T-helper 17 cell (primary cell): ENCODE measurements at places on chromosomes 5 and 9.

DNA sequence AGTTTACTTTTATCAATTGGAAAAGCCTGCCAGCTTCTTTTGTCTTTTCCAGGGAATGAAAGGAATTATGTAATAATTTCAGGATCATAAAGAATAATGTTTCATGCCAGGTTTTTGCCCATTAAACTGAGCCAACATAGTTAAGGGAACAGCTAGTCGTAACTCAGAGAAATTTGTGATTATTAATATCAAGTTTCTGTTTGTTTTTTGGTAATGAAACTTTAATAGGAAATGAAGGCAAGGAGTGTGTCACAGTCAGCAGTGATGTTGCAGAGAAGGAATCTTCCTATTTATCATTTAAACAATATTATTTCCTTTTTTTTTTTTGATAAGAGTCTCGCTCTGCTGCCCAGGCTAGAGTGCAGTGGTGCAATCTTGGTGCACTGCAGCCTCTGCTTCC lies 10.7 kb downstream of the NFIL3 start:
- no peak overlapping the region for H3K27ac ChIP-seq
- peaks cover 19% of the 10 kb centered on the region for H3K27me3 ChIP-seq
- DNase-seq = no peak
- peaks cover 9% of the 10 kb centered on the region for H3K4me1 ChIP-seq

GRCh38 chr5:152142840-152143469 lies 218.3 kb upstream of the GLRA1 start:
- H3K36me3 ChIP-seq = no peaks in the 10 kb centered on the region
- H3K27ac ChIP-seq = no peak overlapping the region
- peak; percentile 62 for DNase-seq
- no peak overlapping the region for H3K4me3 ChIP-seq
- H3K4me1 ChIP-seq = peaks cover 6% of the 10 kb centered on the region
- H3K27me3 ChIP-seq = peaks cover 10% of the 10 kb centered on the region

GRCh38 chr9:131297903-131298302 lies 8.4 kb downstream of the PLPP7 start:
- H3K27ac ChIP-seq = no peak overlapping the region
- H3K4me3 ChIP-seq = no peak overlapping the region
- no peak for DNase-seq
- no peaks in the 10 kb centered on the region for H3K4me1 ChIP-seq
- no peaks in the 10 kb centered on the region for H3K27me3 ChIP-seq
- H3K36me3 ChIP-seq = no peaks in the 10 kb centered on the region

DNA sequence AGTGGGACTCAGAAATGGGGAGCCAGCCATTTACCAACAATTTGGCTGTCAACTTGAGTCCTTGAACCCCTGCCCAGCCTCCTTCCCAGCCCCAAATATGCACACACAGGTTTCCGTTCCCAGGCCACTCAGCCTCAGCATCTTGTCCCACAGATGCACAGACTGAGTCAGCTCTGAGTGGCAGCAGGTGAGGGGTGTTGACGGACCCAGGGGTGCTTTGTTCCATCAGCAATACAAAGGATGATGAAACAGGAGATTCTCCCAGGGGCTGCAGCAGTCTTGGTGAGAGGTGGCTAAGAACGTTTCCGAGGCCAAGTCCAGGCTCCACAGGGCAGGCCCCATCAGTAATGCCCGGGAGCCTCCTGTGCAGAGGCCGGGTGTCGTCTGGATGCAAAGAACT lies 4.9 kb upstream of the OLFM1 start:
- no peak for DNase-seq
- peaks cover 6% of the 10 kb centered on the region for H3K36me3 ChIP-seq
- peaks cover 58% of the 10 kb centered on the region for H3K27me3 ChIP-seq
- no peak overlapping the region for H3K27ac ChIP-seq

DNA sequence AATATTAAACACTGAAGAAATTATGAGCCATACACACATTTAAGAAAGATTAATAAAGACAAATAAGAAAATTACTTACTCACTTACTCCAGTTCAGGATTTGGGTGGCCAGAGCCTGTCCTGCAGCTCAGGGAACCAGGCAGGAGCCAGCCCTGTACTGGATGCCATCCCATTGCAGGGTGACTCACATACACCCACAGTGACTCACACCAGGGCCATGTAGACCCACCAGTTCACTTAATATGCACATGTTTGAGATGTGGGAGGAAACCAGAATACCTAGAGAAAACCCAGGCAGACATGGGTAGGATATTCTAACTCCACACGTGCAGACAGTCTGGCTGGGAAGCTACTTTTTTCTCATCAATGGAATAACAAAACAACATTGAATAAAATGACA lies 49.6 kb upstream of the ADRB2 start:
- H3K36me3 ChIP-seq = no peaks in the 10 kb centered on the region
- peaks cover 48% of the 10 kb centered on the region for H3K27me3 ChIP-seq

DNA sequence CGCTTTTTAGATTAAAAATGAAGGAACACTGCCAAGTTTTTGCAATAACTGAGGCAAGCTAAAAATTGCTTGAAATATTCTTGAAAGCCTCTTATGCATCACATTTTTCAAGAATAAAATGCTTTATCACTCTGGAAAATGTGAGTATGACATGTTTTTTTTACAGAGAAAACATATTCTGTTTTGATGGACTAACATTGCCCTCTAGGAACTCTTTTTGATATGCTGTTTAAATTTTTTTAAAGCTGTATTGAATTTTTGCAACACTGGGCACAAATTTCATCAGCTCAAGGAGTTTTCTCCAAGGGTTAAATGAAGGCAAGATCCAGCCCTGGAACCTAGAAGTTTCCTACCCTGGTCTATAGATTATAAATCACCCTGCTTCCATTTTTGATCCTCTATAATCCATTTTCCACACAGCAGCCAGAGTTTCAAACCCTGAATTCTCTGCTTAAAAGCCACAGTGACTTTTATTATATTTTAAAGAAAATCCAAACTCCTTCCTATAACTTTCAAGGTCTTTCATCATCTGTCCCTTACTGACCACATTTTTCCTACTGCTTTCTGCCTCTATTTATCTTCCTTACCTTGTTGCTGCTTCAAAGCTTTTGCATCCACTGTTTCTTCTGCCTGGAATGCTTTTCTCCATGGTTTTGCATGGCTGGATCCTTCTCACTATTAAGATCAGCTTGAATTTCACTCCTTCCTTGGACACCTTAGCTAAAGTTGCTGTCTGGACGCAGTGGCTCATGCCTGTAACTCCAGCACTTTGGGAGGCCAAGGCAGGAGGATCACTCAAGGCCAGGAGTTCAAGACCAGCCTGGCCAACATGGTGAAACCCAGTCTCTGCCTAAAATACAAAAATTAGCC lies 60.9 kb downstream of the IL31RA start:
- no peaks in the 10 kb centered on the region for H3K4me1 ChIP-seq
- peaks cover 7% of the 10 kb centered on the region for H3K27me3 ChIP-seq
- no peak overlapping the region for H3K27ac ChIP-seq
- H3K36me3 ChIP-seq = no peaks in the 10 kb centered on the region

- H3K27ac ChIP-seq = no peak overlapping the region
- H3K4me3 ChIP-seq = no peak overlapping the region
- H3K27me3 ChIP-seq = no peaks in the 10 kb centered on the region
- no peak for DNase-seq
Observed at GRCh38 chr5:13704396-13704795, 240.1 kb downstream of the DNAH5 start.

GRCh38 chr5:148858547-148858946 lies 32.1 kb downstream of the ADRB2 start:
- no peak for DNase-seq
- H3K27me3 ChIP-seq = peaks cover 10% of the 10 kb centered on the region
- H3K36me3 ChIP-seq = no peaks in the 10 kb centered on the region
- H3K4me1 ChIP-seq = peaks cover 19% of the 10 kb centered on the region
- H3K4me3 ChIP-seq = no peak overlapping the region

GRCh38 chr5:82105457-82105856 lies 133.6 kb downstream of the ATG10 start:
- peaks cover 2% of the 10 kb centered on the region for H3K36me3 ChIP-seq
- no peaks in the 10 kb centered on the region for H3K27me3 ChIP-seq
- H3K4me1 ChIP-seq = peaks cover 3% of the 10 kb centered on the region
- DNase-seq = no peak

- peaks cover 12% of the 10 kb centered on the region for H3K27me3 ChIP-seq
- H3K27ac ChIP-seq = no peak overlapping the region
- DNase-seq = no peak
- no peaks in the 10 kb centered on the region for H3K36me3 ChIP-seq
Observed at GRCh38 chr5:158586054-158586453, 513.7 kb downstream of the EBF1 start.

DNA sequence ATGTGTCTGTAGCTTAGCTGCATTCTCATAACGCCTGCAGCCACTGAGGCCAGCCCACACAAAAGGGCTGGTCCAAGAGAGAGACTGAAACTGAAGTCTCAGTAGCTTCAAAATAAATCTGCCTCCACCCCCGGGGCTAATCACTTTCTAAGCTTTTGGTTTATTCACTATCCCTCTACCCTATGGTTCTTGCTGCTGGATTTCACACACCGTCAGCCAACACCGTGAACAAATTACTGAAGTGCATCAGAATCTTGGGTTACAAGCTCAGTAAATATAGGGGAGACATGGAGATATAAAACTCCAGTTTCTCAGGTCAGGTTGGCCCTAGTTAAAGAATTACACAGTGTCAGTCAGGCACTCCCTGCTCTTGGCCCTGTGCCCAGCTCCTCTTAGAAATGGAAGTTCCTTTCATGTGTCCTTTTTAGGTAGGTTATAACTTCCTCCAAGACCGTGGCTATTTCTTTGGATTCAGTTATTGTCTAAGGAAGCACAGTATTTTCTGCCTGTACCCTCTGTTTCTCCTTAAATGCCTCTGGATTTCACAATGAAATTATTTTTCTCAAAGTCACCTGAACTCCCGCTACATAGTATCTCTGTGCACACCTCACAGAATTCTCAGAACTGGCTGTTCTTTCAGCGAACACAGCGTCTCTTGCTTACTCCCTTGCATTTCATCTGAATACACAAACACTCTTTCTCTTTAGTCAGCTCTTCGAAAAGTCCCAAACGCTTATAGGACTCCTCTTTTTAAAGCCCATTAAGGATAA lies 112.5 kb downstream of the FAM174A start:
- DNase-seq = no peak
- peak overlapping the region; percentile 76 for H3K4me3 ChIP-seq
- no peaks in the 10 kb centered on the region for H3K27me3 ChIP-seq
- H3K27ac ChIP-seq = peak overlapping the region; percentile 80
- no peaks in the 10 kb centered on the region for H3K36me3 ChIP-seq
- H3K4me1 ChIP-seq = peaks cover 6% of the 10 kb centered on the region

GRCh38 chr9:89550346-89550927 lies 52.5 kb upstream of the SEMA4D start:
- peaks cover 9% of the 10 kb centered on the region for H3K4me1 ChIP-seq
- H3K4me3 ChIP-seq = no peak overlapping the region
- no peak overlapping the region for H3K27ac ChIP-seq
- H3K27me3 ChIP-seq = peaks cover 7% of the 10 kb centered on the region
- no peak for DNase-seq
- H3K36me3 ChIP-seq = no peaks in the 10 kb centered on the region

DNA sequence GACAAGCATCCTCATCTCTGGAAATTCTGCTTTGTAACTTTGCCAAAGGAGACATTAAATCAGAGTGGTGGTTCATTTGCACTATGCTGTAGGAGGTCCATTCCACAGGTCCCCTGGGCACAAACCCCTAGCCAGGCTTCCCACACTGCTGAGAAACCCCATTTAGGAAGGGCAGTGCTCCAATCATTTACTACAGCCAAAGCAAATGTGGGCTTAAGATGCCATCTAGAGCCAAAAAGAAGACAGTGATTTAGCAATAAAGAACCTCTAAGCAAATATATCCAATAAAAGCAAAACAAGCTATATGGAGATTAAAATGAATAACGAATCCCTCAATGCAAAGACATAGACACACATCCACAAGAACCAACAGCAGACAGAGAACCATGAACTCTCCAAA lies 129.0 kb upstream of the ALDH1B1 start:
- H3K27ac ChIP-seq = no peak overlapping the region
- H3K4me1 ChIP-seq = no peaks in the 10 kb centered on the region
- no peak for DNase-seq
- H3K4me3 ChIP-seq = no peak overlapping the region
- H3K27me3 ChIP-seq = no peaks in the 10 kb centered on the region

- peaks cover 4% of the 10 kb centered on the region for H3K36me3 ChIP-seq
- peak overlapping the region; percentile 99 for H3K4me3 ChIP-seq
- peak overlapping the region; percentile 97 for H3K27ac ChIP-seq
- DNase-seq = peak; percentile 27
Observed at GRCh38 chr5:154756868-154757813, 2.0 kb downstream of the LARP1 start.

DNA sequence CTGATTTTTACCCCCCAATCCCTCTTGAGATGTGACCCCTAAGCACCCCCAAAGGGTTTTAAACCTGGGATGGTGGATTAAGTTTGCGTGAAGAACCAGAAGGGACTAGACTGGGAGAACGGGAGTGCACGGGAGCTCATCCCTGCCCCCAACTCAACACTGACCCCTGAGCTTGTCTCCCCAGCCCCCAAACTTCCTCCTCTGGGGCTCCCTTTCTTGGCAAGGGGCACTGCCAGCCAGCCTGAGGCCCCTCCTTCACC lies 5.0 kb upstream of the SET start:
- H3K36me3 ChIP-seq = no peaks in the 10 kb centered on the region
- H3K27me3 ChIP-seq = no peaks in the 10 kb centered on the region
- H3K4me3 ChIP-seq = peak overlapping the region; percentile 100
- peak overlapping the region; percentile 98 for H3K27ac ChIP-seq
- DNase-seq = no peak
- H3K4me1 ChIP-seq = peaks cover 38% of the 10 kb centered on the region

DNA sequence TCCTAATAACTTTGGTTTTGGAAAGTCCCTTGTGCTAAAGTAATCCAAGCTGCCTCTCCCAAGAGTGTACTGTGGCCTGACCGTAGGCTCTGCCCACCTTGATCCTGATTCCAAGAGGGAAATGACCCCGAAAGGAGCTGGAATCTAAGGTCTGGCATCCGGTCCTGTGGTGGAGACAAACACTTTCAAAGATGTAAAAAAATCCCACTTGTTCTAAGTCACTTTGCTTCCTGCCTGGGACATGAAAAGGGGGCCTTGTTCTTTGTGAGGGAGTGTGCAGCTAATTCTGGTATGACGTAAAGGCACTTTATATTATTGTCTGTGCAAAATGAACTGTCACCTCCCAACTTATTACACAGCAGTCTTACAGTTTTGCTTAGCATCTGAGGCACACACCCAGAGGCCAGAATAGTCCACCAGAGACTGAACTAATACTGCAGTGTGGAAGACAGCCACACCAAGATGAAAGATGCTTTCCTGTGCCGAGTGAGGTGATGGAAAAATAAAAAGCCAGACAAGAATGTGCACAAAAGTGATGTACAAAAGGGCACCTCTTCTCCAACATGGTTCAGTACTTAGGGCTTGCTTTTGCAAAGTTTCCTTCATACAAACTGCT lies 128.7 kb downstream of the SLC12A2 start:
- peaks cover 3% of the 10 kb centered on the region for H3K4me1 ChIP-seq
- H3K27ac ChIP-seq = no peak overlapping the region
- H3K36me3 ChIP-seq = no peaks in the 10 kb centered on the region
- H3K4me3 ChIP-seq = no peak overlapping the region

- peaks cover 19% of the 10 kb centered on the region for H3K27me3 ChIP-seq
- no peak overlapping the region for H3K4me3 ChIP-seq
- no peak overlapping the region for H3K27ac ChIP-seq
- no peaks in the 10 kb centered on the region for H3K36me3 ChIP-seq
- no peaks in the 10 kb centered on the region for H3K4me1 ChIP-seq
Observed at GRCh38 chr5:123450114-123450513, 26.9 kb upstream of the CEP120 start.
